WTC11 (cell line): ENCODE measurements at places on chromosomes 2 and 18. TPM values are rescaled to one million over a fixed set of nuclear protein-coding genes. Genes with fewer than 3 reads are reported as not detected.

Gene SCN2A
- total RNA-seq = 0.39 to 0.53 TPM (median 0.44 TPM) in 3 replicates

Gene CABLES1
- total RNA-seq = 15.4 to 18.0 TPM (median 17.0 TPM) in 3 replicates

Gene ANO7
- total RNA-seq = 8.0 to 8.8 TPM (median 8.6 TPM) in 3 replicates

Gene RAD51AP2
- 0.26 to 0.37 TPM (median 0.30 TPM) in 3 replicates for total RNA-seq

Gene GCG
- 0.14 TPM in 1 of 3 replicates, not detected in the others for total RNA-seq

Gene CROCC2
- total RNA-seq = not detected in 3 replicates

Gene SMAD2
- total RNA-seq = 104 to 105 TPM (median 105 TPM) in 3 replicates

Gene FBXO36
- 4.0 to 5.3 TPM (median 4.6 TPM) in 3 replicates for total RNA-seq
